ENCODE measurements at places on chromosomes 11 and 22.

- peak; percentile 73 for DNase-seq
Observed at GRCh38 chr11:12456651-12457579, 79.5 kb downstream of the PARVA start.

GRCh38 chr11:45026835-45027234, 76.2 kb upstream of the TP53I11 start:
- DNase-seq = no peak

DNA sequence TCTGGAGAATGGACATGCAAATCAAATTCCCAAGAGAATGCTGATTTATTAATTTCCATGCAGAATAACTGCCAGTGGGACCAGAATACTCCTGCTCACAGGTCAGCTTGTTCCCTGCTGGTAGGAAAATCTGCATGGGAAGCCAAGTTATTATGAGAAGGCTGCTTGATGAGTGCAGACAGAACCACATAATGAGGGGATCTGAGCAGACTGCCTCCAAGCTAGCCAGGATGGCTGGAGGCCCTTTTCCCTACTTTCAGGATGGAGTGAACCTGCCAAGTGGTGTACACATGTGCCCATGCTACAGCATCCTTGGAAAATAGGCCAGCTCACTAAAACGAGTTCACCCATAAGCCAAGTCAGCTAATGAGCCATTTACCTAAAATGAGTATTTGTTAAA, 55.2 kb upstream of the ZBED5 start:
- DNase-seq = no peak

- DNase-seq = no peak
Observed at GRCh38 chr11:7534042-7534378, 20.2 kb downstream of the PPFIBP2 start.

- DNase-seq = no peak
Observed at GRCh38 chr11:67287355-67288197, 1.5 kb upstream of the ANKRD13D start.

DNA sequence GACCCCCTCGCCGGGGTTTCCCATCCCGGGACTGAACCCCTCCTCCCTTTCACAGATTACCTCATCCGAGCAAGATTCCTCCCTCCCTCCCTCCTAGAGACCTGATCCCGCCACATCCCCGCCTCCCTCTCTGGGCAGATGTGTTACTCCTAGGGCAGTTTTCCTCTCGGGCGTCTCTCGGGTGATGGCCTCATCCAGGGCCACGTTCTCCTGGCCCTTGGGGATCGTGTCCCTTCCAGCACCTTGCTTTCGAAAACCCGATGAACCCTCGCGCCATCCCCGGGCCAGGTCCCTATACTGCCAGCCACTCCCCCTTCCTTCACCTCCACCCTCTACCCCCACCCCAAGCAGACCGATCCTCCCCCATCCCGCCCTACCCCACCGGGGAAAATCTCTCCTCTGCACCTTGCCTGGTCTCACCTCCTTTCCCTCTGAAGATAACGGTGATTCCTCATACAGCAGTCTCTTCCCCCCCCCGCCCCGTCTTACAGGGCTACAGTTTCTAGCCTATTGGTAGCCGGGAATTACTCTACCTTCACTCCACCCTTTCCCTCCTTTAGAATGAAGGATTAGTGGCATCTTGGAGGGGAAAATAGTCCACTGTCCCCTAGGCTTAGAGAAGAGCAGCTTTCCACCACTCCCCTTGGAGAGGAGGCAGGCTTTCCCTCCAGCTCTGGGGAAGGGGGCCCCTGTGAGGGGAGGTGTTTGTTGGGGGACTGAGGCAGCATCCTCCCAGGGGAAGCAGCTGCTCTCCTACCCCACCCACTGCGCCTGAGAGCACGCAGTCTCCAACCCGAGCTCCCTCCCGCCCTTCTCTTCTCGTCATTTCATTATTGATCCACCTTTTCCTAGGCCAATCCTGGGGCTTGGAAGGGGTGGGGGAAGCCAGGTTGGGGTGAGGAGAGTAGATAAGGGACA, 1.2 kb downstream of the KMT2A start:
- DNase-seq = peak; percentile 46

DNA sequence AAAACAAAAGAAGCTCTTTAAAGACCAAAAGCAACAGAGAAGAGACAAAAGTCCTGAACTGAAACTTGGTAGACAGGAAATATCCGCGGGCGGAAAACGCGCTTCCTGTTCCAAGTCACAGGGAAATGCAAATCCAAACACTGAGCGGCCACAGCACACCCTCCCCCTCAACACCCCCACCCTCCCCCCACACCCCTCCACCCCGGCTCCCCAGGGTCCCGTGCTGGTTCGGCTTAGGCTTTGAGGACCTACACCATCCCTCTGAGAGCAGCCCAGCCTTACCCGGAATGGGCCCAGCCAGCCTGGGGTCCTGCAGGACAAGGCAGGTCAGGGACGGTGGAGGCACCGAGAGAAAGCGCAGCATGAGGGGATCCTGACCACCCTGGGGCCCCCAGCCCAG, 160.4 kb downstream of the BRD1 start:
- DNase-seq = no peak

GRCh38 chr11:44863231-44863630, 87.5 kb downstream of the TP53I11 start:
- peak; percentile 37 for DNase-seq

GRCh38 chr11:11186249-11186648, 166.8 kb downstream of the CSNK2A3 start:
- no peak for DNase-seq

GRCh38 chr22:19687561-19688300, 26.6 kb upstream of the SEPTIN5 start:
- no peak for DNase-seq

- no peak for DNase-seq
Observed at GRCh38 chr22:42791721-42792452, 65.2 kb downstream of the ARFGAP3 start.

DNA sequence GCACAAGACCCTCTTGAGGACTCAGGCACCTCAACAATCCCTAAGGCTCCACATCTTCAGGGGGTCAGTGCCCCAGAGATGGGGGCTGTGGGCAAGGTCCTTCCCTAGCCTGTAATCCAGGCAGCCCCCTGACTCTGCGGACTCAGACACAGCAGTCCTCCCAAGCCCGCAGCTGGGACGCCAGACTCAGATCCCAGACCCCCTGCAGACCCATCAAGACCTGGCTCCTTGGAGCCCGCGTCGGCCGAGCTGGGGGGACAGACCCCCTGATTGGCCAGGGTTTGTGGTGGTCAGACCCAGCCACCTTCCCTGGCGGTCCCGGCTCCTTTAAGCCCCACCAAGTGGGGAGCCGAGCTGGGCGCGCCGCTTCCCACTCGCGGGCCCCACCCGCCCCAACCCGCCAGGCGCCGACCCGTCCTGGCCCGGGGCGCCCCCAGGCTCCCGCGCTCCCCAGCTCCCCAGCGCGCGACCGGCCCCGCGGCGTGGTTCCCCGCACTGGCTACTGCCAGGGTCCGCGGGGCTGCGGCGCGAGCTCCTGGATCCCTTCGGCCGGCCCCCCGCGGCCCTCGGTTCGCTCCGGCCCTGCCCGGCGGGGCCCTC, 458 bp downstream of the OSBPL5 start:
- DNase-seq = no peak

GRCh38 chr11:34145847-34146381, 40.5 kb downstream of the NAT10 start:
- no peak for DNase-seq

DNA sequence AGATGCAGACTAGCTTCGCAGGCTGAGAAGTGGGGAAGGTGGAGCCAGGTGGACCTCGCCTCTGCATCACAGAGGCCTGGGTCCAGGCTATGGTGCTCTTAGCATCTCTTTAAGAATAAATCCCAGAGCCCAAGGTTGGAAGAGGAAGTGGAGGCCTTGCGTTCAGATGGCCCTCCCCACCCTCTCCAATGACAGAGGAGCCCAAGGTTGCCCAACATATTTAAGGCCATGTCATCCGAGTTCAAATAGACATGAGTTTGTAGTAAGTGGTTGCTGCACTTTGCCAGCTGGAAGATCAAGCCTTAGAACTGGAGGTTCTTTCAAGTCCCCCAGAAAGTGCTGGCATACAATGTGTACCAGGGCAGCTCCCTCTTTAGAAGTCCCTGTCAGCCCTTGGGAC, 47.1 kb upstream of the HORMAD2 start:
- DNase-seq = no peak

DNA sequence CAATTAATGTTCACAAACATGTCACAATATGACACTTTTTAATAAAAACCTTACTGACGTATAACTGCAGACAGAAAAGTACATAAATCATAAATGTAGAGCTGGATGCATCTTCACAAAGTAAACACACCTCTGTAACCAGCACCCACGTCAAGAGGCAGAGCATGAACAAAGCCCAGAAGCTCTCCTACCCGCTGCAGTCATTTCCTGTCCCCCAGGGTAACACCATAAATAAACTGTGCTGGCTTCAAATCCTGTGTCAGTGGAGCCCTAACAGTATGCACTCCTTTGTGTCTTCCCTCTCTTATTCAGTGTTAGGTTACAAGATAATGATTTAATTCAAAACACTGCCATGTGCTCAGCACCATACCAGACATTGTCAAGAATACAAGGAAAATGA, 5.7 kb downstream of the SYT13 start:
- DNase-seq = no peak

- peak; percentile 95 for DNase-seq
Observed at GRCh38 chr11:109993786-109994185, 99.4 kb upstream of the ZC3H12C start.

- peak; percentile 77 for DNase-seq
Observed at GRCh38 chr11:6705905-6706535, 22.9 kb upstream of the MRPL17 start.

DNA sequence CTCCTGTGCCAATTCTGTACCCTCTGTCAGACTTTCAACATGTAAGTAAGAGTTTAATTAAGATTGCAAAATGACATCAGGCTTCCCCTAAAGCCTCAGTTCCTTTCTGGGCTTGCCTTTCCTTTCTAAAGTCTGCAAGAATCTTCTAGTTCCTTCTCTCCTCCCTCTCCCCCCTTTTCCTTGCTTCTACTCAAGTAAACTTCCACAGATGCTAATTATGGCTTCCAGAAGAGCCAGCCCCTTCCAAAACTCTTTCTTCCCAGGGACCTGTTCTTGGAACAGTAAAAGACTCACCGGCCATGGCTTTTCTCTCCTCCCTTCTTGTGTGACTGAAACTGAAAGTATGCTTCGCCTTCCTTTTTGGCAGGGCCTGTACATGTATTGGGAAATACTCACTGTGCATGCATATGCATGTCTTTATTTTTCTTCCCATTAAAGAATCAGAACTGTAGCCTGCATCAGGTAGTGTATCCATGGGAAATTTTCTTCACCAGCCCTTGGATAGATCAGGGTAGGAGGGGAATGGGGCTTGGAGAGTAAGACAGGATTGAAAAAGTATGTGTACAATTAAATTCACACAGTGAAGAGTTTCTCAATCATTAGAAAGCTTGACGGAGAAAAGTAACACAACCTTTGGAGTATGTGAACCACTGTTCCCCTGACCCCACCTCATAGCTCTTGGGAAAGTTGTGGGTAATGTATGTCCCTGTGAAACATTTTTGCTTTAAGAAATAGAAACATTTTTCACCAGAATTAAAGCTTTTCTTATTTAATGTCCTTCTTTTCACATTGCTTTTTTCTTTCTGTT, at the start of gene CASP1:
TSS of gene CASP1 (minus strand) at position 332 of the 808 bp plus-strand sequence. CDS start at position 301, 31 bp downstream.
- peak; percentile 79 for DNase-seq

- DNase-seq = no peak
Observed at GRCh38 chr11:13939961-13940906, 22.3 kb upstream of the SPON1 start.

- peak; percentile 92 for DNase-seq
Observed at GRCh38 chr11:68946416-68947090, 34.2 kb downstream of the MRGPRD start.

DNA sequence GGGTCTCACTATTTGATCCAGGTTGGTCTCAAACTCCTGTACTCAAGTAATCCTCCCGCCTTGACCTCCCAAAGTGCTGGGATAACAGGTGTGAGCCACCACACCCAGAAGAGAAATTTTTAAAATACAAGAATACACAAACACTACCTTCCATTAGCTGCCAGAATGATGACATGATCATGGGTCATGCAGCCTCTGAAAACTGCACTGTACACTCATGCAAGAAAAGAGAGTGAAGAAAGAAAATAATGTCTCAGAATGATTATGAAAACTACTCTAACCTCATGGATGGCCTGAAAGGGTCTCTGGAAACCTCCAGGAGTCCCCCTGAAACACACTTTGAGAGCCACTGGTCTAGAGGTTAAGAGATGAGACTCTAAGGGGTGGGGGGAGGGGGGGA, 18.8 kb downstream of the VPS37C start:
- DNase-seq = no peak

DNA sequence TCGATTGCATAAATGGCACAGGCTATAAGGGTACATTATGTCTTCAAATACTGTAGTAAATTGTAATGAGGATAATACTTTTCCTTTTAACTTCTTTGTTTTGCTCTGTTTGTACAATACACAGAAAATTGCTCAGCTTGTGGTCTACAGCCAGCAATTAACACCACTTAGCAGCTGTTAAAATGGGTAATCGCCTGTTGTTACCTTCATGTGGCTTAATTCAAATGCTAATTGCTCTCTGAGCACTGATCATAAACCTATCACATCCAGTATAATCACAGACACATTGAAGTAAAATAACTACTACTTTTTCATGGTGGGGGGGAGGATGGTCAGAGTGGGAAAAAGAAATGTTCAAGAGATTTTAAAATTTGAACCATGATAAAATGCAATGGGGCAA, 1164.1 kb upstream of the CNTN5 start:
- no peak for DNase-seq

GRCh38 chr22:47062126-47062525, 299.7 kb downstream of the TBC1D22A start:
- DNase-seq = no peak

GRCh38 chr11:118217575-118217974, 7.2 kb downstream of the JAML start:
- DNase-seq = no peak

GRCh38 chr11:102426570-102426969, 26.0 kb downstream of the TMEM123 start:
- no peak for DNase-seq

- DNase-seq = peak; percentile 69
Observed at GRCh38 chr11:64971421-64972233, at the start of gene MAJIN. Gene MAJIN, minus strand, starts transcription at chr11:64972108. Its CDS starts 12,703 bp downstream, at chr11:64959405.

GRCh38 chr11:6485661-6486060, 4.4 kb downstream of the TIMM10B start:
- DNase-seq = no peak

GRCh38 chr11:101390539-101390938, 193.3 kb downstream of the TRPC6 start:
- peak; percentile 35 for DNase-seq

- DNase-seq = no peak
Observed at GRCh38 chr11:66864172-66864901, 7.5 kb downstream of the LRFN4 start.

DNA sequence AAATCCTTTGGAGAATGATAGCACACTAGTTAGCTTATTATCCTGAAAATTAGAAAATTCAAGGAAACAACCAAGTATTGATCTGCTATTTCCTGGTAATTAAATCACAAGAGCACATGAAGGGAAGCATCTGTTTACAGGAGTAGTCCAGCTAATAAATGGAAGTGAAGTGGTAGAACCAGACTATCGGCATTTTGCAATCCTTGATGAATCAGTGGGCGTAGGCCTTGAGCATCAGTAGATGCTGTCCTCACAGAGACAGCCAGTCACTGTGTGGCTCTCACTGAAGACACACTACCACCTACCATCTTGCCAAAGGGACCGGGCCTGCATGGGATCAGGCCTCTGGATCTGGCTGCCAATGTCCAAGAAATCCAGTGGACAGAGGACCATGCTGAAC, 69.8 kb downstream of the FBLN1 start:
- peak; percentile 45 for DNase-seq
